ENCODE measurements at places on chromosomes 13 and 19. TPM values are rescaled to one million over a fixed set of nuclear protein-coding genes. Genes with fewer than 3 reads are reported as not detected.

Gene NALCN
- total RNA-seq, result 6.0 TPM

Gene FAM83E
- total RNA-seq, result not detected

Gene CEACAM7
- not detected for total RNA-seq

Gene PCDH20
- total RNA-seq, result 0.11 TPM

Gene ZNF528
- total RNA-seq, result 63.3 TPM

Gene FGF21
- total RNA-seq, result not detected

Gene CTXN1
- 3.0 TPM for total RNA-seq

Gene SSC5D
- total RNA-seq, result 2.3 TPM

Gene MIPEP
- total RNA-seq, result 24.1 TPM

Gene SYNGR4
- total RNA-seq, result not detected

Gene ZNF766
- 14.1 TPM for total RNA-seq
